ENCODE measurements at places on chromosomes 3 and 15. TPM values are rescaled to one million over a fixed set of nuclear protein-coding genes. Genes with fewer than 3 reads are reported as not detected.

Gene C3orf22
- not detected for total RNA-seq

Gene SGO1
- total RNA-seq, result 1.0 TPM

Gene CPN2
- total RNA-seq, result not detected

GRCh38 chr3:114551770-114552526, 258.1 kb downstream of the TIGIT start:
- peaks cover 42% of the 10 kb centered on the region for H3K4me1 ChIP-seq
- no peak overlapping the region for H3K4me3 ChIP-seq
- peak; percentile 87 for DNase-seq
- peak overlapping the region; percentile 82 for H3K27ac ChIP-seq

- peaks cover 12% of the 10 kb centered on the region for H3K4me1 ChIP-seq
- DNase-seq, result peak; percentile 77
- peak overlapping the region; percentile 65 for H3K4me3 ChIP-seq
- H3K36me3 ChIP-seq, result no peaks in the 10 kb centered on the region
- peak overlapping the region; percentile 84 for H3K27ac ChIP-seq
These were observed 35.7 kb upstream of the ACTL6A start for GRCh38 chr3:179526989-179527391.

Data from GM23248 (cell line).